ENCODE measurements at places on chromosomes 6 and 20. TPM values are rescaled to one million over a fixed set of nuclear protein-coding genes. Genes with fewer than 3 reads are reported as not detected.

GRCh38 chr6:53062169-53062539, 3.0 kb upstream of the FBXO9 start:
- peak overlapping the region; percentile 95 for H3K27ac ChIP-seq
- no peaks in the 10 kb centered on the region for H3K27me3 ChIP-seq
- DNase-seq = no peak
- peak overlapping the region; percentile 87 for H3K4me3 ChIP-seq
- H3K4me1 ChIP-seq = peaks cover 6% of the 10 kb centered on the region

GRCh38 chr6:52493669-52494068, 73.5 kb downstream of the EFHC1 start:
- DNase-seq = no peak
- H3K27me3 ChIP-seq = no peaks in the 10 kb centered on the region
- H3K4me3 ChIP-seq = no peak overlapping the region
- H3K4me1 ChIP-seq = no peaks in the 10 kb centered on the region
- H3K27ac ChIP-seq = no peak overlapping the region

DNA sequence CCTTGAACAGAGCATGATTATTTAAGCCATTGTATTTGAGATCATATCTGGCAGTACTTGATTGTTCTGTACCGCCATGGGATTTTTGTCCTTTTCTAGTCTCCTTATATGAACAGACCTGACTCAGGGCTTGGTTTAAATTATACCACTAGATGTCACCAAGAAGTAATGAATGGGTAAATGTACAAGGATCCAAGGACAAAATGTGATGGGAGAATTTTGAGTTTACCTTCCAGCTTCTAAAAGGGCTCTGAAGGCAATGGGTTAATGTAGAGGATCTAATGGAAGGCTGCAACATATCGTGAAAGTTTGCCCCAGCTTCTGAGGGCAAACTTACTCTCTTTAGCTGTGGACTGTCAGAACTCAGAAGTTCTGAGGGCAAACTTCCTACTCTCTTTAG, 12.0 kb downstream of the RNF8 start:
- H3K27ac ChIP-seq = no peak overlapping the region
- peaks cover 7% of the 10 kb centered on the region for H3K4me1 ChIP-seq

The CAGE1 gene
- total RNA-seq = not detected

- no peak overlapping the region for H3K4me3 ChIP-seq
- H3K27ac ChIP-seq = no peak overlapping the region
- no peaks in the 10 kb centered on the region for H3K36me3 ChIP-seq
- H3K4me1 ChIP-seq = no peaks in the 10 kb centered on the region
- DNase-seq = no peak
These were observed 26.5 kb upstream of the SMIM29 start for GRCh38 chr6:34275128-34275804.

All from breast epithelium (tissue), 4 donors.